Thoracic aorta (tissue), 2 donors: ENCODE measurements at places on chromosomes 4 and X. TPM values are rescaled to one million over a fixed set of nuclear protein-coding genes. Genes with fewer than 3 reads are reported as not detected.

DNA sequence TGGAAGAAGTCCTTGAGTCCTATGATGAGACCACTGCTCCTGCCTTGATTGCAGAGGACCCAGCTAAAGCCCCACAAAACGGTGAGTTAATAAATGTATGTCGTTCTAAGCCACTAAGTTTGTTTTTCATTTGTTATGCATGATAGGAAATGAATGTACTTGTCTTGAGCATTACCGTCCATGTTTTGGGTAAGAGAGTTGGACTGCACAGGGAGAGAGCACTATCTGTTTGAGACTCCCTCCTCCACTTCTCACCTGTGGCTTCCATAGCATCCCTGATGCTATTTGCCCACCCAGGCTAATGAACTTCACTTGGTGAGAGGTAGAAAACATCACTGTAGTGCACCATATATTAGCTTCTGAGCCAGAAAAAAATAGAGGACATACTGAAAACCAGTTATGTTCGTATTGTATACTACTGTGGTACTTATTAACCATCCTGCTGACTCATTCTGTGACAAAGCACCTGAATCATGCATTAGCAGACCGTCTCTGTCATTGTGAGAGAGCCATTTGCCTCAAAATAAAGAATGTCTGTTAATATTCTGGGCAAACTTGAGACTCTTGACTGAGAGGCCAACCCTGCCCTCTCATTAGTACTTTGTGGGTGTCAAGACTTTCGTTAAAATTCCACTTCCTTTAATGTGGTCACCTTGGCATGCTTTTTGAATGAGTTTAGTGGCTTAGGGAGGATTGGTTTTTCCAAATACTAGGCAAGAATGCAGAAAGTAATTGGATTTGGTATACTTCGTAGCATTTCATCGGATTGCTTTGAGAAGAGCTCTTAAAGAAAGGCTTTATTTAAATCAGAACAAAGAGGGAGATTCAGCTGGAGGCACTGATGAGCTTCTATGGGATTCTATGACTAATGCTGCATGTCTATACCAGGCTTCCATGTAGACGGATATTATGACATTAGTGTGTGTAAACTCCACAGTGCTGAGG, 99.3 kb upstream of the GRPR start:
- no peak for DNase-seq

DNA sequence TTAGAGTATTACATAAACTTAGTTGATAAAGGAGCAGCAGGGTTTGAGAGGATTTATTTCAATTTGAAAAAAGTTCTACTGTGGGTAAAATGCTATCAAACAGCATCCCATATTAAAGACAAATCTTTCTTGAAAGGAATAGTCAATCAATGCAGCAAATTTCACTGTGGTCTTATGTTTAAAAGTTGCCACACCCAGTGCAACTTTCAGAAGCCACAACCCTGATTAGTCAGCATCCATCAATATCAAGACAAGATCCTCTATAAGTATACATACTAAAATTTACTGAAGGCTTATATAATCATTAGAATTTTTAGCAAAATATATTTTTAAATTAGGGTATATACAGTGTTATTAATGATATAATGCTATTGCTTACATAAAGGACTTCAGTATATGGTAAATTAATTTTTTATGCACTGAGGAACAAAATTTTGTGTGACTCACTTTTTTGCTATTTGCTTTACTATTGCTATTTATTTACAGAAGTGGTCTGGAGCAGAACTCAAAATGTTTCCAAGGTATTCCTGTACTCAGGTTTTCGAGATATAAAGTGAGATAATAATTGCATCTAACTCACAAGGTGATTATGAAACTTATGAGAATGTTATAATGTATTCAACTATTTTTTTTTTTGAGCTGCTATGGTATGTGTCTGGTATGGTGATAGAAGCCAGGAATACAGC, 1127.6 kb downstream of the ADGRL3 start:
- DNase-seq = no peak

- DNase-seq = no peak
Measured at GRCh38 chr4:146134761-146135445, 40.6 kb upstream of the LSM6 start.

DNA sequence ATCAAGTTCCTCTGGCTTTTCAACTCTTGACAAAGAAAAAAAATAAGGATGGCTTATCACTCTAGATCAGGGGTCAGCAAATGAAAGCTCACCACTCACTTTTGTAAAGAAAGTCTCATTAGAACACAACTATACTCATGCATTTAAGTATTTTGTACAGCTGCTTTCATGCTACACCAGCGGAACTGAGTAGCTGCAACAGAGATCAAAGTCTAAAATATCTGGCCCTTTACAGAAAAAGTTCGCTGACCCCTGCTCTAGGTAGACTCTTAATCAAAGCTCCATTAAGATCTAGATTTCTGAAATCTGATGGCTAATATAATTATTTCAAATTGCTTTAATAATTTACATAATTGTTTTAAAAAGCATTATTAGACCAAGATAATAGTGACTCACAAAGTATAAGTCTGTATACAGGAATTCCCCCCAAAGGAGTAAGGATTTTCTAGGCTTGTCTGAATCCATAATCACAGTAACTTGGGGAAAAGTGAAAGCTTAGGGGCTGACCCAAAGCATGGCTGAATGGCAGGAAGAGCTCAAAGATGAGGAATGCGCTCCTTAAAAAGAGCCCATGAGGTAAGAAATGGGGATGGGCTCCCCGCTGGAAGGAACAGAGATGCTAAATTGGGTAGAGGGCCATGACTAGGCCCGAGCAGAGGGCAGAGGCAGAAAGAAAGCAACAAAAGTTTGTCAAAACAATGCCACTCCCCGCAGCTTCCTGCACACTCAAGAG, 140.3 kb downstream of the SH3KBP1 start:
- no peak for DNase-seq

- no peak for DNase-seq
Measured at GRCh38 chr4:91116861-91117260, 989.7 kb downstream of the CCSER1 start.

DNA sequence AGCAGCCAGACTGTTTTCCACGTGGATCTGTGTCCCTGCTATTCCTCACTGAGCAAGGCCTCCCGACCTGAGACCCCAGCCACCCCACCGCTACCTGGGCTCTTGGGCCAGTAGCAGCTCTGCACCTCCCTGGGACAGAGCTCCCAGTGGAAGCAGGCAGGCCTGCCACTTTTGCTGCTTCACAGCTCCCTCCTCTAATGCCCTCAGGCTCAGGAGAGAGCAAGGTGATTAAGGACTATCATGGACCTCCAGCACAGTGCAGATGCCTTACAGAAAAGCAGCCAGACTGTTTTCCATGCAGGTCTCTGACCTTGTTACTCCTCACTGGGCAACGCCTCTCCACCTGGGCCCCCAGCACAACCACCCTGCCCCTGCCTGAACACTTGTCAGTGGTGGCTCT, 37.0 kb downstream of the AWAT2 start:
- no peak for DNase-seq

GRCh38 chr4:87241336-87241735, 20.9 kb upstream of the KLHL8 start:
- no peak for DNase-seq

- no peak for DNase-seq
Measured at GRCh38 chr4:136392576-136392975, 1139.7 kb downstream of the PCDH18 start.

DNA sequence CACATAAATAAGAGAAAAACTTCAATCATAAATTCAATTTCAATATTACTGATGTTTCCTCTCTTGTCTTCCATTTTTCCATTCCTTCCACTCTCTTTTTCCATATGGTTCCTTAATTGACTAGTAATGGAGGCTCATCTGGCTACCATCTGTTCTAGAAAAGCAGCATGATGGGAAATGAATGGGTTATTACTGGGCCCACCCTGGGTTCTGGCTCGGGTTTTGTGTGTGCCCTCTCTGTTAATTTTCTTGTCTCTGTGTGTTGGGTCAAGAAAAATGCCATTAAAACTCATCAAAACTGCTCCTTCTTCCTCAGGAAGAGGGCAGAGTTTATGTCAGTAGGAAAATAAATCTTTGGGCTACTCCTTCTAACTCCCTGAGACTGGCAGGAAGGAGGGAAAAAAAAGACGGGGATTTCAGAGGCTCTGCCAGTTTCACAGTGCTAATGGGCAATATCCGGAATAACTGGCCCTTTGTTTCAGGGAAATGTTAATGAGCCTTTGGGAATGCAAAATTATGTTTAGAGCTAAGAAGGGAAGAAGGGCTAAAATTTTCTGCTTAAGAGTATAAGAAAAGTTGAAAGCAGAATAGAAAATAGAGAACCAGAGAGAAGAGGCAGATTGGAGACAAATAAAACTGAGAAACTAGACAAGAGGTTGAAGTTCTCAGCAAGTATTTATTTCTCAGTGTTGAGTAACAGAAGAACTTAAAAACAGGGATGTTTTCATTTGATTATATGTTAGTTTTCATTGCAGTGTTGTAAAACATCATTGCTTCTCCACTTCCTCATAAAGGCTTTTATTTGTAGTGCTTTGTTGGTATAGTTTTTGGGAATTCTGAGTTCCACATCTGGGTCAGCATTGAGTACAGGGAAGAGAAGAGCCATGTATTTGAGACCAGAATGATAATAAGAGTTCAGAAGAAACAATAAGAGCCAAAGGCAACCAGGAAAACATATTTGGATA, 19.7 kb downstream of the GABRB1 start:
- DNase-seq = no peak

DNA sequence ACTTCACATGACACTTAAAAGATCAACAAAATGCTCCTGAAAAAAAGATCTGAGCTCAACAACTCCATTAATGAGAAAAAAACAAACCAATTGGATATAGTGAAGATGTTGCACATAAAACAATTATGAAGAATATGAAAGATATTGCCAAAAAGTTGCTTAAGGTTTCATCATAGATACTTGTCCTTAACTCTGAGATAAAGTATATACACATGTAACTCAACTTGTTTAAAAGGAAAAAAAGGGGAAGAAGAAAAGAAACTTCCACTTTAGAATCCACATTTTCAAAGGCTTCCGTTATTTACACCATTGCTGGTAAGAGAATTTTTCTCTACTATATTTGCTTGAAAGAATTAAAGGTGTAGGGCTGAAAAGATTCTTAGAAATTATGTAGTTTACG, 2.7 kb downstream of the AFAP1 start:
- DNase-seq = no peak

- DNase-seq = no peak
Measured at GRCh38 chr4:9996319-9997110, 24.8 kb downstream of the SLC2A9 start.

- no peak for DNase-seq
Measured at GRCh38 chr4:90081432-90082144, 45.6 kb upstream of the CCSER1 start.

GRCh38 chr4:6992728-6993677, 50.2 kb upstream of the TADA2B start:
- no peak for DNase-seq

DNA sequence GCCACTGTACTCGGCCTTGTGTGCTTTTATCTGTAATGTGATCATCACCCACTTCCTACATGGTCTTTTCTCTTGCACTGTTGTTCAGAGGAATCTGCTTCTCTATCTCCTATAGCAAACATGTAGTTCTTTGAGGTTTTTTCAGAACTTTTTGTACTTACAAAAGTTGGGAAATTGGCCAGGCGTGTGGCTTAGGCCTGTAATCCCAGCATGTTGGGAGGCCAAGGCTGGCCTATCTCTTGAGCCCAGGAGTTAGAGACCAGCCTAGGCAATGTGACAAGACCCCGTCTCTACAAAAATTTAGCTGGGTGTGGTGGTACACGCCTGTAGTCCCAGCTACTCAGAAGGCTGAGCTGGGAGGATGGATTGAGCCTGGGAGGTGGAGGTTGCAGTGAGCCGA, 30.4 kb downstream of the TAF1 start:
- no peak for DNase-seq

DNA sequence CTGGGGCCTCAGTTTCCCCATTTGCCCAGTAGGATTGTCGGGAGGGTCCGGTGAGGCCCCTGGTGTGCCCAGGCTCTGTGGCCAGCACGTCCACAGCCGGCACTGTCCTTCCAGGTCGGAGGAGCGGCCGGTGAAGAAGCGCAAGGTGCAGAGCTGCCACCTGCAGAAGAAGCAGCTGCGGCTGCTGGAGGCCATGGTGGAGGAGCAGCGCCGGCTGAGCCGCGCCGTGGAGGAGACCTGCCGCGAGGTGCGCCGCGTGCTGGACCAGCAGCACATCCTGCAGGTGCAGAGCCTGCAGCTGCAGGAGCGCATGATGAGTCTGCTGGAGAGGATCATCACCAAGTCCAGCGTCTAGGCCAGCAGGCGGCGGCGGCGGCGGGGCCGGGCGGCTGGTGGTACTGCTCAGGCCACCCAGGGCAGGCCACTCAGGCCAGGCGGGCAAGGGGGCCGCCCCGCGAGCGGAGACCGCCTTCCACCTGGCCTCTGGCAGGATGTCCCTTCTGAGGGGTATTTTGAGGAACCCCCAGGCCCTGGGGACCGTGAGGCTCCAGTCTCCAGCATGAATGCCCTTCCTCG, 6.7 kb downstream of the MSANTD1 start:
- DNase-seq = peak; percentile 1

GRCh38 chrX:16836371-16836770, 33.8 kb downstream of the RBBP7 start:
- no peak for DNase-seq

DNA sequence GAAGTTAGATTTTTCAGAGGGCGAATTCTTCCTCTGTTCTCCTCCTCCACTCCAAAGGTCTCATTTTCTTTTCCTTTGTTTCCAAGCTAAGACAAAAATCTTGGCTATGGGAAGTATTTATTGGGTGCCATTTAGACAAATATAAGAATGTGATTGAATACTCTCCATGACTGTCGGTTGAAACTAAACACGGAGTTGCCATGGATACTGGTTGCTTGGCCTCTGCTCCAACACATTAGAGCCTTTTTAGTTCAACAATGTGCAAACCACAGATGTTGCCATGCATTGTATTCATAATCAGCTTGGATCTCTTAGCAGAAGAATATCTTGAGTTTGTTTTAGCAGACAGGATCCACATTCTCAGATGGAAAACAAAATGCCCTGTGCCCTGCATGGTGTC, 366.5 kb upstream of the LCORL start:
- DNase-seq = no peak

GRCh38 chr4:138085736-138086305, 156.3 kb downstream of the SLC7A11 start:
- DNase-seq = no peak

GRCh38 chrX:3526731-3527130, 180.3 kb upstream of the MXRA5 start:
- DNase-seq = no peak

CFAP47 gene
- total RNA-seq = not detected

HS3ST1 gene
- 0.14 TPM for total RNA-seq

EDA gene
- 6.1 TPM for total RNA-seq

PIR gene
- total RNA-seq = 47.4 TPM

TMPRSS11B gene
- total RNA-seq = not detected

CFAP99 gene
- total RNA-seq = not detected

TBC1D9 gene
- 21.2 TPM for total RNA-seq
